ENCODE measurements at places on chromosomes 5 and 9. TPM values are rescaled to one million over a fixed set of nuclear protein-coding genes. Genes with fewer than 3 reads are reported as not detected.

GRCh38 chr5:34755926-34756325 is 83.0 kb upstream of the TTC23L start:
- no peaks in the 10 kb centered on the region for H3K36me3 ChIP-seq
- H3K27me3 ChIP-seq = no peaks in the 10 kb centered on the region
- H3K4me1 ChIP-seq = no peaks in the 10 kb centered on the region
- DNase-seq = no peak
- no peak overlapping the region for H3K27ac ChIP-seq
- H3K4me3 ChIP-seq = no peak overlapping the region

- H3K27me3 ChIP-seq = peaks cover 29% of the 10 kb centered on the region
- H3K4me1 ChIP-seq = peaks cover 22% of the 10 kb centered on the region
- DNase-seq = no peak
- no peaks in the 10 kb centered on the region for H3K36me3 ChIP-seq
- H3K27ac ChIP-seq = no peak overlapping the region
- peak overlapping the region; percentile 64 for H3K4me3 ChIP-seq
These were observed 15.9 kb upstream of the SYNPO start for GRCh38 chr5:150624334-150625163.

Gene FAM151B
- 3.2 TPM for polyA plus RNA-seq

Gene KCNN2
- not detected for polyA plus RNA-seq

Gene ZNF483
- polyA plus RNA-seq = not detected

DNA sequence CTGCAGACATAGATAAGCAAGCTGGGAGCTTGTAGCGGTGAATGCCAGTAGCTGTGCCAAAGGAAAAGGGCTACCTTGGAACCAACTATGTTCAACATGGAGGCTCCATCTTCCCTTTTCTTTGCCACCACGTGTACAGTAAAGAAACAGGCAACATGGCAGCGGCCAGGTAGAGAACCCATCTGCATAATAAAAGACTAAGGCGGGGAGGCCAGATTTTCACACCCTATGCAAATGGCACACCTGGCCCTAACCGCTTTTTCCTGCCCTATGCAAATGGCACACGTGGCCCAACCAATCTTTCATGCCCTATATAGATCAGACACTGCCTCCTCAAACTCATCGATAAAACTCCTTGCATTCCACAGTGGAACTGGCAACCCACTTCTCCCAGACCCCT is 477.5 kb upstream of the EDIL3 start:
- no peaks in the 10 kb centered on the region for H3K27me3 ChIP-seq
- no peak overlapping the region for H3K27ac ChIP-seq
- no peak overlapping the region for H3K4me3 ChIP-seq
- H3K4me1 ChIP-seq = no peaks in the 10 kb centered on the region

Gene VCAN
- 844 TPM for polyA plus RNA-seq

DNA sequence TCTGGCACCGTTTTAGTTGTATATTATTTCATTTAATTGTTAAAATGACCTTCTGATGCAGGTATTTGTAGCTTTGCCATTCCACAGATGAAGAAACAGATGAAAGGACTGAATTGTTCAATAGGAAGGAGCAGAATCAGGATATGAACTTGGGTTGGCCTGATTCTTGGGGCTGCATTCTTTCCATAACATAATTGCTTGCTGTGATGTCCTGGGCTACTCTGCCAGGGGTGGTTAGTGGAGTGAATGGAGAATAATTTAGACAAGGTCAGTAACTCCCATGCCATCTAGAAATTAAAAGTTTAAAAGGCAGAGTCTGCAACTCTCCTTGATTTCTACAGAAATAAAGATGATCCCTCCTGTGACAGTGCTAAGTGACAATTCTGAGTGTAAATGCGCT is 15.9 kb downstream of the TLR4 start:
- DNase-seq = no peak
- peaks cover 100% of the 10 kb centered on the region for H3K4me1 ChIP-seq
- peaks cover 19% of the 10 kb centered on the region for H3K36me3 ChIP-seq
- H3K4me3 ChIP-seq = no peak overlapping the region
- H3K27me3 ChIP-seq = no peaks in the 10 kb centered on the region
- H3K27ac ChIP-seq = peak overlapping the region; percentile 38

Gene IL4
- not detected for polyA plus RNA-seq

Gene INSL4
- not detected for polyA plus RNA-seq

Gene FGF1
- not detected for polyA plus RNA-seq

GRCh38 chr5:57368010-57368409 is 114.6 kb downstream of the ACTBL2 start:
- H3K27ac ChIP-seq = no peak overlapping the region
- no peak overlapping the region for H3K4me3 ChIP-seq
- no peaks in the 10 kb centered on the region for H3K4me1 ChIP-seq
- no peaks in the 10 kb centered on the region for H3K27me3 ChIP-seq
- DNase-seq = no peak
- H3K36me3 ChIP-seq = no peaks in the 10 kb centered on the region

DNA sequence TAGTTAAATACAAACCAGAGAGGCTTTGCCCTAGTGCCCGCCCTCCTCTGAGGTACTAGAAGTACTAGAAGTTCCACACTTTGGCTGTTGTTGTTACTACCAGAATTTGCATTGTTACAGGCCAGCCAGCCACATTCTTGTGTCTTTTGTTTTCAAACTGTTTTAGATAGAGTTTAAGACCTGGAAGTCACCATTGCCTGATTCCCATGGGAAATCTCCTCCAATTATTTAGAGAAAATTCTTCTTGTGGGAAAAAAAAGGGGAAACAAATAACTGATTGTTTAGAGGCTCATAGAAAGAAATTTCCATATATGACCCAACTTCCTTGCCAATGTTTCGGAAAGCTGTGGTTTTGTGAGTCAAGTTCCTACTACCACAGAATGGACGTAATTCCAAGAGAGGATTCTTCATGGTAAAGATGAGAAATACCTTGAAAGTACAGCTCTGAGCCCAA is 252.2 kb downstream of the GOLPH3 start:
- H3K27me3 ChIP-seq = no peaks in the 10 kb centered on the region
- no peaks in the 10 kb centered on the region for H3K36me3 ChIP-seq
- DNase-seq = no peak
- H3K4me3 ChIP-seq = no peak overlapping the region
- no peak overlapping the region for H3K27ac ChIP-seq

DNA sequence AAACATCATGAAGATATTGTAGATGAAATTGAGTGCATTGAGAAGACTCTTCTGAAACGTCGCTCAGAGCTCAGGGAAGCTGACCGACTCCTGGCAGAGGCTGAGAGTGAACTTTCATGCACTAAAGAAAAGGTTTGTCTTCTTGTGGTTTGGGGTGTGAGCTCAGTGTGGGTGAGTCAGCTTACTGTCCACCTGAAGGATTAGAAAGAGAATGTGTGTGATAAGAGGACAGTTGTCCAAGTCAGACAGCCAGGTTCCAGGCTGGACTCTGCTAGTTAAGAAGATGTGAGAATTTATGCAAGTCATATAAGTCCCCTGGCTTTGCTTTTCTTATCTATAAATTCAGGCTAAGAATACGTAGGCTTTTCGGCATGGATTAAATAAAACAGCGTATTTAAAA is 46.9 kb downstream of the RAB14 start:
- H3K4me1 ChIP-seq = peaks cover 15% of the 10 kb centered on the region
- peaks cover 86% of the 10 kb centered on the region for H3K36me3 ChIP-seq
- H3K27me3 ChIP-seq = no peaks in the 10 kb centered on the region
- no peak for DNase-seq
- H3K4me3 ChIP-seq = no peak overlapping the region

- no peaks in the 10 kb centered on the region for H3K36me3 ChIP-seq
- peak overlapping the region; percentile 20 for H3K4me3 ChIP-seq
- DNase-seq = peak; percentile 76
These were observed 52.0 kb upstream of the DAPK1 start for GRCh38 chr9:87445646-87446045.

DNA sequence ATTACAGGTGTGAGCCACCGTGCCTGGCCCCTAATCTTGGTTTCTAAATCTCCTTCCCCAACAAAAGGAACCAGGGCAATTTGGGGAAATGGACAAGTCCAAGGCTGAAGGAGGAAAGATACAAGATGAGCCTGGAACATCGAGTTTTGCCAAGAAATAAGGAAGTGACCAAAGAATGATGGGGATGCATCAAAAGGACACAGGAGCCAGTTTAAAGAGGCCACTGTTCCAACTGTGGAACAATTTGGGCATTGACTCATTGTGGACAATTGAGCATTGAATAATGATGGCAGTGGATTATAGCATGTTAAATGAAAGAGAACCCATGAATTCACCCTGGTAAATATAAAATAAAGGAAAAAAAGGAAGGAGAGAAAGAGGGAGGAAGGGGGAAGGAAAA is 47.5 kb downstream of the DUSP1 start:
- no peak overlapping the region for H3K4me3 ChIP-seq
- no peaks in the 10 kb centered on the region for H3K4me1 ChIP-seq
- H3K27ac ChIP-seq = no peak overlapping the region
- DNase-seq = no peak
- no peaks in the 10 kb centered on the region for H3K27me3 ChIP-seq

Data from CD14-positive monocyte (primary cell).